ENCODE measurements at places on chromosomes 7 and 10.

- DNase-seq: no peak
Observed at GRCh38 chr7:27031289-27032172, 64.3 kb downstream of the HOXA1 start.

- no peak for DNase-seq
Observed at GRCh38 chr7:116873619-116874018, 11.2 kb downstream of the CAPZA2 start.

DNA sequence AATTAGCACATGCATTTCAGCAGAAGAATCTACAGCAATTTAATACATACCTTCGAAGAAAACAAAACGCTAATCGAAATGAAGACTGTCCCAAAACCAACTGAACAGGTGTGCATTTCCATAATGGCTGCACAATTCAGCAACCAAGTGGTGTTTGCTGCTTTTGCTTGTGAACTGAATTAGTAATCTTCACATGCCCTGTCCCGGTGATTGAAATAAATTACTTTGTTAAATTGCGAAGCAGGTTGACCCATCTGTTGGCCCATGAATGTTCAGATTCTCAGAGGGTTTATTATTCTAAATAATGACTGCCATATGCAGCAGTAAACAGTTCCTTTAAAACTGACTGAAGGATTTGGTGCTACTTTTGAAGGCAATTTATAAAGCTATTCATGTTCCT, 445.2 kb upstream of the NFE2L3 start:
- no peak for DNase-seq

DNA sequence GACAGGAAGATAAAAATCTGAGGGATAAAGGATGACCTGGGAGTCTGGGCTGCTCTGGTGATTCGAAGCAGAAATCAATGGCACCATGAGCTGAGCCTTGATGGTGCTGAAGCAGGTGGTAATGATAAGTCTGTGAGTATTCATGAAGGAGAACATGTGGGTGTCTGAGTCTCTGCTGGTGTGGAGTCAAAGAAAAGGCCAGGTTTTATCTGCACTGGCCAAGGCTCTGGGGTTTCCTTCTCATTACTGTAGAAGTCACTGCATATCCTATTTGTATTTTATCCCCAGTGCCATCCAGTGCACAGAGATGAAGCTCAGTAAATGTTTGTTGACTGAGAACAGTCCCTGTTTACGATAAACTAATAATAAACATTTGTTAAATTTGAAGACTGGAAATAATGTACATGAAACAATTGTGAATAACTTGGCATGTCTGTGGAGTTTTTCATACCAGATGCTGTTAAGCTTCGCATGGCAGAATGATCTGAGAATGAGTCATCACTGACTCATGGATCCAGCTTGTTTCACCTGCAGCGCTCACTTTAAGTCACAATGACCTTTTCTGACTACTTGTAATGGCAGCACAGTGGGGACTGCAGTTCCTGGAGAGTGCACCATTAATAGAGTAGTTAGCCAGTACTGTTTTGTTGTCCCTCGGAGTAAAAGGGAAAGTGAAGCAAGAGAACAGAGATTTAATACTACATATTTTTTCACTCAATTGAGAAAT, 538.5 kb downstream of the HTR7 start:
- no peak for DNase-seq
